ENCODE measurements at places on chromosomes 4 and X. TPM values are rescaled to one million over a fixed set of nuclear protein-coding genes. Genes with fewer than 3 reads are reported as not detected.

ABCD1 gene
- 9.1 TPM for polyA plus RNA-seq

DNA sequence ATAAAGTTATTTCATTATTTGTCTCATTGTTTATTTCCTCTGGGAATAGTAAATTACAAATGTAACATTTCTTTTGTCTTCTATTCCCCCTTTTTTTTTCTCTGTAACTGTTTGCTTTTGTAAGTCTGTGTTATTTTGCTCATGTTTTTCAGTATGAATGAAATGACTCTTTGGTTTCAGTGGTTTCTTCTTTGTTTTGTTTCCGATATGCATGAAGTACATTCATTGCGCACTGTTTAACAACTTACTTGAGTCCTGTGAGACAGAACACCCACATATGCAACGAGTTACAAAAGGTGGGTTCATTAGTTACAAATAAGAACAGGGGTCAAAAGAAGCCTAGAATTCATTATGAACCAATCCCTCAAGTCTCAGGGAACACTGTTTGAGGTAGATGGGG is 175.0 kb upstream of the UGT8 start:
- H3K4me3 ChIP-seq: no peak overlapping the region
- no peaks in the 10 kb centered on the region for H3K4me1 ChIP-seq
- H3K27ac ChIP-seq: no peak overlapping the region
- H3K36me3 ChIP-seq: no peaks in the 10 kb centered on the region

- peaks cover 40% of the 10 kb centered on the region for H3K27me3 ChIP-seq
- no peak for DNase-seq
- H3K36me3 ChIP-seq: no peaks in the 10 kb centered on the region
These were observed at the start of gene NSG1 for GRCh38 chr4:4386736-4387392. Gene NSG1, plus strand, starts transcription at chr4:4387102. Its CDS starts 528 bp downstream, at chr4:4387630.

- no peak overlapping the region for H3K27ac ChIP-seq
- no peaks in the 10 kb centered on the region for H3K27me3 ChIP-seq
- H3K4me1 ChIP-seq: no peaks in the 10 kb centered on the region
- H3K36me3 ChIP-seq: no peaks in the 10 kb centered on the region
- DNase-seq: no peak
- no peak overlapping the region for H3K4me3 ChIP-seq
These were observed 212.4 kb upstream of the CASK start for GRCh38 chrX:42135583-42136228.

DNA sequence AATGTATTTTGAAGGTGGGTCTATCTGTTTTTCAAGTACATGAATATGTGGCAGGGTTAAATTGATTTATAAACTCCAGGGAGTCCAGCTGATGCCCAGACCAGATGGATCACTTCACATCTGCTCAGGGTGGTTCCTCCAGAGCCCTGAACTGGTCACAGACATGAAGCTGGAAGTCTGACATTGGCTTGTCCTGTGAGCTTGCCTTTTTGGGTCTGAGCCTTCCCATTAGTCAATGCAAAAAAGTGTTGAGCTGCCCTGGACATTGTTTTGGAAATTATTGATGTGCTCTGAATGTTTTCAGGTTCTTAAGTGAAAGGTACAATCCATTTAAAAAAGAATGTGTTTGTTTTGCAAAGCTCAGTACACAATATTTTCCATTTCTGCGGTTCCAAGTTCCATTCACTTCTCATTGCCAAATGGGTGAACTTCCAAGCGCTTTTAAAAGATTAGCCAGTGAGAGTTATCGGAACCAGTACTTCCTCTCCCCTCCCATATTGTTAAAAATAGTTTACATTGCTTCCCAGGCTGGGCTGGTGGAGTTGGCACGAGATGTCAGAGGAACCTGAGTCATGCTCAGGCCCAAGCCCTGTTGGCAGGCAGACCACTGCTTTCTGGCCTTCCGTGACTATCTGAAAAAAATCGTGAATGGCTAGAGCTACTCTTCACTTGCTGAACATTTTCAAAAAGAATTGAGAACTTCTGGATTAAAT is 52.1 kb downstream of the PDGFRA start:
- no peak overlapping the region for H3K4me3 ChIP-seq
- H3K36me3 ChIP-seq: no peaks in the 10 kb centered on the region
- H3K27ac ChIP-seq: peak overlapping the region; percentile 70
- peak; percentile 98 for DNase-seq

GRCh38 chr4:38266616-38267015 is 306.4 kb downstream of the PTTG2 start:
- no peaks in the 10 kb centered on the region for H3K36me3 ChIP-seq
- DNase-seq: peak; percentile 10
- H3K4me3 ChIP-seq: no peak overlapping the region
- H3K27ac ChIP-seq: no peak overlapping the region
- H3K27me3 ChIP-seq: no peaks in the 10 kb centered on the region

DNA sequence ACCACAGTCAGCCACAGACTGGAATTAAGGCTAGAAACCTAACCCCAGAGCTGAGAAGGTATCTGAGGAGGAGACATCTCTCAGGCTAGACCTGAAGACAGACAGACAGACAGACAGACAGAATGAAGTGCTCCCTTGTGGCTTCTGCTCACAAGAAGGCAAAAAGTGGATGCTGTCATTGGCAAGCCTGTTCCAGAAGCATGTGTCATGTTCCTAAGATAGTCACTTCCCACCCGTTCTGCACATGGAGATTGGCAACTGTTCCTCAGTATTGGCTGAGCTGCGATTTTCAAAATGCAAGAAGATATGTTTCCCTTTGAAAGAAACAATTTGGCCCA is 166.4 kb downstream of the NSUN7 start:
- peaks cover 5% of the 10 kb centered on the region for H3K4me1 ChIP-seq
- H3K27me3 ChIP-seq: no peaks in the 10 kb centered on the region
- no peak overlapping the region for H3K4me3 ChIP-seq
- H3K27ac ChIP-seq: no peak overlapping the region
- DNase-seq: no peak

DNA sequence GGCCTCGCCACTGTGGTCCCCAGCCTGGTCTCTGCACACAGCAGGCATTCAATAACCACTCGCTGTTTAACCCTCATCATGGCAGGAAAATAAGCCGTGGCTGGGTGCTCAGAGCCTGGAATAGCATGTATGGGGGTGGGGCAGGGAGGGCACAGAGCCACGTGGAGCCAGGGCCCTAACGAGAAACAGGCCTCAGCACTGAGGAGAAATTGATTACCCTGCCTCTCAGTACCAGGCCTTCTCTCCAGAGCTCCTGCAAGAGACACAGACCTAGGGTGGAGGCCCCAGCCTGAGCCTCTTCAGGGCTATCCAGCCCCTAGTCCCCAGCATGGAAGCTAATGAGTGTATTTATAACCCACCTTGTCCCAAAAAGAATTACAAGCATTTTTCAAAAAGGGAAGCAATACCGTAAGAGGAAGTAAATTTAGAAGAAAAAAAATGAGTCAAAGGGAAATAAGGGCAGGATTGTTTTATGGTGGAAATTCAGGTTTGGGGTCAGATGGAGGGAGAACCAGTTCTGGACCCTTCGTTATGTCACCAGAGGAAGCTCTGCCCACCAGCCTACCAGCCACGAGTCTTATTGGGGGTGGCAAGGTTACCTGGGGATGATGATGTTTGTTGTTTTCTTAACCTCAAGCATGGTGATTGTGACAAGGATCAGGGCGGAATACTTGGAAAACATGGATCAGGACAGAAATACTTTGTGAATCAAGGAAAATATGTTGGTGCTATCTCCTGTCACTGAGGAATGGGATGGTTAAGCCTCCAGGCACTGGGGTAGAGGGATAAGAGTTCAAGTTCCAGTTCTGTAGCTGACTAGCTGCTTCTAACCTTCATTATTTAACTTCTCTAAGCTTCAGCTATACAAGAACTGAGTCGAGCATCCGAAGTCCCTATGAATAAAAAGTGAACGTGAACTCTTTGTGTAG is 101.9 kb upstream of the RBPJ start:
- H3K4me3 ChIP-seq: no peak overlapping the region
- DNase-seq: no peak
- no peaks in the 10 kb centered on the region for H3K36me3 ChIP-seq
- H3K27ac ChIP-seq: no peak overlapping the region

All from endothelial cell of umbilical vein (primary cell).